ENCODE measurements at places on chromosomes 4 and X.

GRCh38 chr4:94590493-94590892 is 138.8 kb downstream of the PDLIM5 start:
- no peak for DNase-seq

- peak; percentile 16 for DNase-seq
Observed at GRCh38 chrX:39043838-39044550, 242.7 kb downstream of the MID1IP1 start.

GRCh38 chrX:8313844-8314243 is 142.8 kb upstream of the VCX2 start:
- no peak for DNase-seq

- no peak for DNase-seq
Observed at GRCh38 chr4:163587867-163588266, 93.4 kb downstream of the TMA16 start.

DNA sequence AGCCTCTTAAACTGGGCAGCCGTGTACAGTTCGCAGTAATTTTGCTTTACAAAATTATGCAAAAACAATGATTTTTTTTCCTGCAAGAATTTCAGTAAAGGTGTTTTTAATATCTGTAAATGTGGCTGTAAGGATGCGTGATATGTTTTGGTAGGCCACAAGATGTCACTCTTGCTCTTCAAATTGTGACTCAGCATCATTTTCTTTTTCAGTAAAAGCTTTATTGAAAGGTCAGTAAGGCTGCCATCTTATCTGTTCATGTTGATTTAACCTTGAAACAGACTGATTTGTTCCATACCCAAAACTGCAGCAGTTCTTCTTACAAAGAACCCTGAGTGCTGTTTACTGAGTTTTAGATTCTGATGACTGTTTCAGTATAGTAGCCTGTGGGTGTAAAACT is 39.9 kb downstream of the TXLNG start:
- peak; percentile 57 for DNase-seq
